ENCODE measurements at places on chromosomes 6 and 20.
A peak's percentile ranks its signal among the peaks of the same experiment; 100 is the strongest.

GRCh38 chr6:39366931-39367618 is 44.6 kb upstream of the KCNK16 start:
- no peak for DNase-seq

DNA sequence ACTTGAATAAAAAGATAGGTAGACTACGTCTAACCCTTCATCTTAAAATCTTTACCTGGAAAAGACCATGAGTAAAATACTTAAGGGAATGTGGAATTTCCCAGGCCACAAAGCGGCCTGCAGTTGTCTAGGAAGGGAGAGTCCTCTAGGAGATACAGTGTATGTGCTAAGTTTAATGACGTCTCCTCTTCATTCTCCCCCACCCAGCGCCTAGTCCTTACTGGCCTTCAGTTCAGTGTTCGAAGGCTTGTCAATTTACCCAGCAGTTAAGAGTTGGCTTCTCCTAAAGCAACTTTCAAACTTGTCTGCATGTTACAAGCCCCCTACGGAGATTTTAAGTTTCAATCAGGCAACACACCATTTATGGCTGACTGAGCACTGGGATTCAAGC is 35.2 kb downstream of the HFE start:
- DNase-seq, result no peak

- no peak for DNase-seq
Observed at GRCh38 chr6:141259807-141260206, 872.9 kb upstream of the GJE1 start.

DNA sequence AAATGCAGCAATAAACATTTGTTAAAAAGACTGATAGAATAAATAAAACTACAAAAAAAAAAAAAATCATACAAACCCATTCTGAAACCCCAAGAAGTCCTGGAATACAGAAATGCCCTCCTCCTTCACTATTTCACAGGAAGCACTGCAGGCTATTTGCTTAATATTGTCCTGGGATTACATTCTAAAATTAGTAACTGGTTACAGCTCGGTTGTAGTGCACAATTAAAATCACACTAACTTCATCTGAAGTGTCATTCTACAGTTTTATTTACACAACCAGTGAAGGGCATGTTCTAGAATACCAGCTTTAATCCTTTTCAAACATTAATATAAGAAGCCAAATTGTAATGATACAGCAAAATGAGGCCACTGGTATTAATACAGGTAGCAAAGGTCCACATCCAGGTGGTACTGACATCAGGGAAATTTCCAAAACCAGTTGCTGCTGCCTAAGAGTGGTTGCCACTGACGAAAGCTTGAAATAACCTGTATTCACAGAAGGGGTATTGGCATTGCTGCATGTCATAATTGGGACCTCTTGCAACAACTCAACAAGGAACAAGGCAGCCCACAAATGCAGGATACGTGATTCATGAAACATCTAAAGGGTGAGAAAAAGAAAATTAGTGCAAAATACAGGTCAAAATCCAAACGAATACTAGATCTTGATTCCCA is 26.9 kb downstream of the AKIRIN2 start:
- no peak for DNase-seq

DNA sequence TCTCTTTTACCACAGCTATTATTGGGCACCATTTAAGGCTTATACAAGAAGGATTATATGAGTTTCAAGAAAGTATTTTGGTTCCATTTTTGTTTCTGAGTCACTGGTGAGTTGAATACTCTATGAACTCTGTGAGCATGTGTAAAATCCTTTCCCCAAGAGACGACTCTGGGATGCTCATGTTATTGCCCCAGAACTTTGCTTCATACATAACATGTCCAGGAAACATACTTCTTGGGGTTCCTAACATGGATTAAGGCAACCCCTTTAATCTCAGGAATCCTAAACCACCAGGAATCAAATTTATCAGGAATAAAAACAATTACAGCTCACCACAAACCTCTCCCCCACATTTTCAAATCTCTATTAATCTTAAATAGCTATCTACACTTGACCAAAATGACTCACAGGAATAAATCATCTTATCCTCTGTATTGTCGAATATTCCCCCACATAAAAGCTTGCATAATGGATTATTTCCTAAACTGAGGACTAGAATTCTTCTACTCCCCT is 117.5 kb upstream of the COL21A1 start:
- no peak for DNase-seq

DNA sequence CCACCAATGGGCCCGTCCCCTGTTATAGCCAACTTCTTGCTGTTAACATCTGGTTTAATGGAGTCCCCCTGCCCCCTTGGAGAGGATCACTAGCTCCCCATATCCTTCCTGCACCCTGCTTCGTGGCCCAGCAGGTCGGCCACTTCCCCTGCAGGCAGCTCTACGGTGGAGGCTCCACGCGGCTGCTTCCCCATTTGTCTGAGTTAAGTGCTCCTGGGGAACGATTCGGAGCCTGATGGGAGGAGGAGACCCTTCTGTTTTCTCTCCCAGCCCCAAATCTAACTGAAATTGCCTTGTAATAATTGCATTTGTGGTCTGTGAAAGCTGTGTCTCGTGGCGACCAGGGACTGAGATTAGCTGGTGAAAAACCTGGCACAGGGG is 74.6 kb downstream of the SULF2 start:
- DNase-seq, result no peak

DNA sequence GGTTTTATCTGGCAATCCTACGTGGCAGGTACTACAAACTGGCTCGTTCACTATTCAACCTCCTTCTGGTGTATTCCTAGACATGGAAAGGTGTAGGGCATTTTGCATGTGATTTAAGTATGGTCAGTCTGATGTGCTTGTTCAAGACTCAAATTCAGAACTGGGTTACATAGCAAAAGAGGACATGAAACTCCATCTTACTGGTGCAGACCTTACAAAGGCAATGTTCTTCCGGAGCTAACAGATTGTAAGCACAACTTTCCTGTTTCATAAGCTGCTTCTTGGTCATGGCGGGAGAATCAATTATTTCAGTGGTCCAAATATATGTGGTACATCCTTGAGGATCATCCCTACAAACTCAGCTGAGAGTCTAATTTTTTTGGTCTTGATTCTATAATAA is 703.4 kb downstream of the EPM2A start:
- DNase-seq, result no peak

DNA sequence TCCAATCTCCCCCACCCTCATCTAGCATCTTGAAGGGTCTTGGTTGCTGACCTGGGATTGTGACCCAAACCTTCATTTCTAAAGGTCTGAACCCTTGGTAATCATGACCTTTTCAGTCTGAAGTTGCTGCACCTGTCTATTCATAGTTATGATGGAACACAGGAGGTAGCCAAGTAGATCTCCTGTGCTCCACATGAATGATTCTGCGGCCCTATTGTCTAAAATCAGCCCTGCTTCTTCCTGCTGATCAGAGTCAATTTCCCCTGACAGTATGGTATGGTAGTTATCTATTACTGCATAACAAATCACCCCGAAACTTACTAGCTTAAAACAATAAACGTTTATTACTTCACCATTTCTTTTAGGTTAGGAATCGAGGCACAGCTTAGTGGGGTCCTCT is 9.0 kb downstream of the OR2B6 start:
- no peak for DNase-seq

DNA sequence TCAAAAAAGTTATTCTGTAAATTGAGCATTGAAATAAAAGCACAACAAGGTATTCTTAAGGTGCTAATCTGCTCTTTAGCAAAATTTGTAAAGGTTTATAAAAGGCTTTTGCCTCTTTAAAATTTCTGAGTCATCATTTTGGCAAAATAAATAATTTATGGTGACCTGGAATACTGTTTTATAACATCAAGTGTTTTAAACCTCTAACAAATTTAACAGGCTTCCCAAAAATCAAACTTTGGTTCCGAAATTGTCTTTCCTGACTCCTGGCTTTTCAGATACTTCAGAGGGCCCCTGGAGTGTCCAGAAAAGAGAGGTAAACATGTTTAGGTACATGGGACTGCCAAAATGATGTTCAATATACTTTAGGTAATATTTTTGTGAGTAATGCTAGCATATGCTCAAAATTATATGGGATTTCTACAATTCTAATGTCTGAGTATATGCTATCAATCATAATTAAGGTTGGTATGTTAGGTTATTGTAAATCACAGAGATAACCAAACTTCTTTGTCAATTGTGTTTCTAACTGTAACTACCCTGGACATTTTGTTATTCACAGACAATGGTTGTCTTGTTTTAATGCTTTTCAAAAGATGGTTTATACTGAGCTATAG is 160.3 kb upstream of the OLIG3 start:
- DNase-seq, result no peak

- no peak for DNase-seq
Observed at GRCh38 chr6:15775741-15776140, 112.9 kb upstream of the DTNBP1 start.

- DNase-seq, result no peak
Observed at GRCh38 chr6:40611912-40612311, 24.7 kb upstream of the LRFN2 start.

- DNase-seq, result no peak
Observed at GRCh38 chr20:31693987-31694661, 28.5 kb downstream of the BCL2L1 start.

GRCh38 chr6:135162678-135163439 is 18.2 kb upstream of the MYB start:
- DNase-seq, result peak; percentile 50

DNA sequence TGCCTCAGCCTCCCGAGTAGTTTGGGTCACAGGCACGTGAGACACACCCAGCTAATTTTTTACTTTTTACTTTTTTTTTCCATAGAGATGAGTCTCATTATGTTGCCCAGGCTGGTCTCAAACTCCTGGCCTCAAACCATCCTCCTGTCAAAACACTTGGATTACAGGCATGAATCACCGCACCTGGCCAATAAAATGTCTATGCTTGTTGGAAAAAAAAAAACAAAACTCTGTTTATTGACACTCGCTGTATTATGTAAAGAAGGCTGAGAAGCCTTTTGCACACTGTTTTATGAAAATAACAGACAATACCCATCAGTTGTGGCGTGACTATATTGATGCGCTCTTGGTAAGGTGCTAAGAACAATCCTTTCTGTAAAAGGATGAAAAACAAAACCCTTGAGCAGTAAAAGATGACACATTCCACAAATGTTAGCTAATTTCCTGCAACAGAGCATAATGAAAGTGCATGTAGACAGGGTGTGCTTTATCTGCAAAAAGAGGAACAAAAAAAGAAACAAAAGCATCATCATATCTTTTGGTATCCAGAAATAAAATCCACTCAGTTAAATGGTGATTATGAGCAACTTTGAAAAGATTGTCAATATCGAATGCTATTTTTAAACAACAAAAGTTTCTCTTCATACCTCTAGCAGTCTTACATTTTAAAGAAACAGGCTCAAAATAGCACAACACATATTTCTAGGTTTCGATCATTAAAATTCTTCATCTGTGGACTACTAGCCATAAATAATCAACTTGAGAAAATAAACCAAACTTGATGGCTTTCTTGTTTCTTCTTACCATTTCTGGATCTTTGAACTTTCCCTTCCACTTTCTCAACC is 108.3 kb upstream of the PHACTR1 start:
- DNase-seq, result no peak

- DNase-seq, result peak; percentile 18
Observed at GRCh38 chr6:155333414-155333813, 19.1 kb upstream of the TFB1M start.

DNA sequence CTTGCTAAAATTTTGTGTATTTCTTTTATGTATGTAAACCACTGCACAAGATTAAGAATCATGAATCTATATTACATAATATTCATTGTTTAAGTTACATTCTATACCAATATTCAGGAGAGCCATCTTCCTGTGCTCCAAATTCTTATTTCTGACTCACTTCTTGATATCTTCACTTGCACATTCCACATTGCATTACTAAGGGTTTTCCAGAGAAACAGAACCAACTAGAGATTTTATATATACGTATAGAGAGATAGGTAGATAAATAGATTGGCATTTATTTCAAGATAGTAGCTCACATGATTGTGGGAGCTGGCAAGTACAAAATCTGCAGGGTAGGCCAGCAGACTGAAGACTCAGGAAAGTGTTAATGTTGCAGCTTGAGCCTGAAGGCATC is 222.2 kb upstream of the PRSS16 start:
- DNase-seq, result no peak

- no peak for DNase-seq
Observed at GRCh38 chr6:43977404-43978111, 149.7 kb downstream of the MRPL14 start.

GRCh38 chr6:43776115-43776798 is 6.2 kb downstream of the VEGFA start:
- DNase-seq, result peak; percentile 7

GRCh38 chr6:37665304-37665703 is 32.4 kb downstream of the MDGA1 start:
- DNase-seq, result no peak

DNA sequence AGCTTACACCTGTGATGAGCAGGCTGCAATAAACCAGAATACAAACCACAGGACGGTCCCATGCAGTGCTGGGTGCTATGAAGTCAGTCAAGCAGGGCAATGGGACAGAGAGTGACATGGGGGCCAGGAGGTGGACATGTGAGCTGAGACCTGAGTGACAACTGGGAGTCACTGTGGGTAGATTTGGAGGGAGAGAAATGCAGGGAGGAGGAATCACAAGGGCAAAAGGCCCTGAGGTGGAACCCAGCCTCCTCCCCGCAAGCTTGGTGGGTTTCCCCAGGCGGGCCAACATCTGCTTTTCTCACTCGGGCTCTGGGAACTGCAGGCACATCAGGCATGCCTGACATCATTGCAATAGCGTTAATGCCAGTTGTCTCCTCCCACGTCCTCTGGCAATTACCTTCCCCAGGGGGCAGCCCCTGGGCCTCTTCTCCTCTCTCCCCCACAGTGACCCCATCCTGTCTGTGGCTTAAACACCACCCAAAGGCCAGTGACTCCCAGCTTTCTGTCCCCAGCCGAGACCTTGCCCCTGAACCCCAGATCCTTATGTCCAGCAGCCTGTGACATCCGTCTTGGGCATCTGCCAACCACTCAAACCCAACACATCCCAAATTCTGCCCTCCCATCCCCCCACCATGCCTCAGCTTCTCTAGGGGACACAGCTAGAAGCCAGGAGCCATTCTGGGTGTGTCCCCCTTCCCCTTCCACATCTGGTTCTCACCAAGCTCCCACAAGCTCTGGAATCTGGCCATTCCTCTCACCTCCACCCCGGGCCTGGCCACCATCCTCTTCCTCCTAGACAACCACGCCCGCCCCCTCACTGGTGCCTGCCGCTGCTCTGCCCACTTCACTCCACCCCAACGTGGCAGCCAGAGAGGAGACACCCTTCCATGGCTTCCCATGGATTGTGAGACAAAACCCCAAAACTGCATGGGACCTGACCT is 28.2 kb downstream of the PDRG1 start:
- DNase-seq, result no peak

- DNase-seq, result no peak
Observed at GRCh38 chr6:162705736-162706135, 21.8 kb downstream of the PRKN start.

GRCh38 chr6:128124713-128125112 is 223.9 kb upstream of the THEMIS start:
- DNase-seq, result no peak

- DNase-seq, result no peak
Observed at GRCh38 chr20:15241681-15242080, 904.3 kb upstream of the FLRT3 start.

- DNase-seq, result no peak
Observed at GRCh38 chr20:53208110-53208832, 236.1 kb downstream of the TSHZ2 start.
